ENCODE measurements at places on chromosomes 11 and 22.

DNA sequence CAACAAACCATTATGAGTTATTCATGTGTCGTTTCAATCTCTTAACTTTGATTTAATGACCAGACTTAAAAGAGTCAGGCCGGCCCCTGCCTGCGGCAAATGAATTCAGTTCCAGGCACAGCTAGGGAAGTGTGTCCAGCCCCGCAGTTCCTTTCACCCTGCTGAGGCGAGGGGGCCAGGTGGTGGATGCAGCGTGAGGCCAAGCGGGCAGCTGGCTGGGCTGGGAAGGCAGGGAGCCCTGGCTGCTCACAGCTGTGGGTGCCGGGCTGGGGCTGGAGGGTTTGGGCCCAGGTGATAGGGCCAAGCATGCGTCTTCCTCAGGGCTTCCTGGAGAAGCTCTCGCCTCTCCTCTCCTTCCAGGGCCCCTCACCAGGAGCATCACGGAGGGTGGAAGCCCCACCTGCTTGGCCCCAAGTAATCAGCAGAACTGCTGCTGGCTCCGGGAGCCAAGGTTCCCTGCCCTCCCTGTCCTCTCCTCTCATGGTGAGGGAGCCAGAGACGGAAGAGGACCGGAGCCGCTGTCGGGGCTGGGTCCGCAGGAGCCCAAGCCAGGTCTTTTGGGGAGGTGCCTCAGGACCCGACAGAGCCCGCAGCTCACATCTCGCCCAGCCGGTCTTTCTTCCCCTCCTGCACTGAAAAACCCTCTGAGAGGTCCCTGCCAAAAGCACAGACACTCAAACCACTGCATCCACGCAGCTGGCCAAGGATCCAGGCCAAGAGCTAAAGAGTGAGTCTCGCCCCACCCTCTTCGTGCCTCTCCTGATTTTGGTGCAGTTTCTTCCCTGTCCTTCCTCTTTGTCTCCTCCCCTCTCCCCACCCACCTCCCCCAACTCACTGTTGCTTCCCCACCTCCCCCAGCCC lies 97.0 kb downstream of the ST3GAL4 start:
- DNase-seq, result no peak

GRCh38 chr11:44085330-44085729 lies 10.1 kb upstream of the EXT2 start:
- DNase-seq, result no peak

DNA sequence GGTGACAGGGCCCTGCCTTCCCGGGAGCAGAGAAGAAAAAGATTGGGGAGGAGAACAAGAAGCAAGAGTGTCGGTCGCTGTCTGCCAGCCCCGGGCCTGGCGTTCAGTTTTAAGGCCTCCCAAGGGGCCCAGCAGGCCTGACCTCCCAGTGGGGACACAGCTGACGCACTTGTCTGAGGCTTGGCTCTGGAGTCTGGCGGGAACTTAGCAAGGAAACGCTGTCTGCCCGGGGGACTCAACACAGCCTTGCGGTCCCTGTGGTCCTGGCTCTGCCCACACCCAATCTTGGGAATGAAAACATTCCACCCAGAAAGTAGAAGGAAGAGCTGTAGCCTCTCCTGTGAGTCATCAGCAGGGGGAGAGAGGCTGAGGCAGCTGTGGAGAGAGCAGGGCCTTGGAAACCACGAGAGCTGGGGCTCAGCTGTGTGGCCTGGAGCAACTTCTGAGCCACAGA lies 54.4 kb downstream of the TRAF6 start:
- DNase-seq, result no peak

- DNase-seq, result no peak
Measured at GRCh38 chr11:36251823-36252222, 37.4 kb downstream of the COMMD9 start.

DNA sequence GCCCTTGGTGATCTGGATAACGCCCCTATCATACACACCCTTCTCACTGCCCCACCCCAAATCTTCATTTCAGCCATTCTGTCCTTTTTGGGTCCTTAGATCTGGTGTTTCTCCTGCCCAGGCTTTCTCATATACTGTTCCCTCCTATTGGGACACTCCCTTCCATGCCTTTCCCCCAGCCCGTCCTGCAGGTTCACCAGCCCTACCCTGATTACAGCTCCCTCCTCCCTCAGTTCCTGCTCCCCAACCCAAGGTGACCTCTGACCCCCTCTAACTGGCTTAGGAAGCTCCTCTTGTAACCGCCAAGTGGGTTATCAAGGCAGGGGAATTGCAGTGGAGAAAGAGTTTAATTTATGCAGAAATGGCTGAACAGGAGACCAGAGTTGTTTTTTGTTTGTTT lies 13.0 kb downstream of the MTFP1 start:
- no peak for DNase-seq

DNA sequence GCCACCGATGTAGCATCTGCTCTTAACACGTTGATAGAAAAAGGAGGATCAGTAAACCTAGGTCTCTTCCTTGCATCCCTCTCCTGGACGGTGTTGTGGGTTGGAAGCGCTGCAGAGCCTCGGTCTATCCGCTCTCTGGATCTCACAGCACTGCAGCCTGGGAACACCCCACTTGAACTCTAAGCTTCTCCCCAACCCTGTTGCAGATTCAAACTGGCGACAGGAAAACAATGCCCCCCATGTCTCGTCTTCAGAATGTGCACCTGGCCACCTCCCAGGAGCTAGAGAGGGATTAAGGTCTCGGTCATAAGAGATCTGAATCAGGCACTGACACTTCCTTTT lies 454 bp downstream of the TMEM218 start:
- no peak for DNase-seq

- no peak for DNase-seq
Measured at GRCh38 chr11:35861191-35861590, 82.7 kb upstream of the LDLRAD3 start.

DNA sequence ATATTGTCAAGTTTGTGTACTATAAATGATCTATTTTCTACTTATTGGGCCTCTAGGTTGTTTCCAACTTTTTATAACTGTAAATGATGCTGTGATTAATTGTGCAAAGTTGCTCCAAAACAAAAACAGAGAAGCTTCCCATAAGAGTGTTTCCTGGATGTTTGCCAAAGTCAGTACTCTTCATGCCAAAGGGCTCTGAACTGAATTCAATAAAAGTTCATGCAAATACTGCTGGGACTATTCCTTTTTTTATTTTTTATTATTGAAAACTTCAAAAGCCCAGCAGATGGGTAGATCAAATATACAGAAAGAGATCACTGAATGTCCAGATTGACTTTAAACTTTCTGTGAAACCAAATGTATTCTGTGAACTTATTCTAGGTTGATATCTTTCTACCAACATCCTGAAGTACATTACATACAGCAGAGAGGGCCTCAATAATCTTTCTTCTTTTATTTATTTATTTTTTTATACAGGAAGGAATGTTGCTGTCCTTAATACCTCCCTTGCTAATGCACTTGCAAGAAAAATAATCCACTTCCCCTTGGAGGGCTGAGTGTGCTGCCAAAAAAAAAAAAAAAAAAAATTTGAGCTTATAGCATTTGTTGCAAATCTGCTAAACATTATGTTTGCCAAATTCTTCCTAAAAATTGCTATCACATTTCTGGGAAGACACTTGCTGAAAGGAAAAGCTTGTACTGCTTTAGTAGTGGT lies 53.0 kb downstream of the CTSC start:
- no peak for DNase-seq
